ENCODE measurements at places on chromosomes 13 and 19. TPM values are rescaled to one million over a fixed set of nuclear protein-coding genes. Genes with fewer than 3 reads are reported as not detected.

- no peak for DNase-seq
Observed at GRCh38 chr13:25069911-25070310, 26.0 kb upstream of the PABPC3 start.

DNA sequence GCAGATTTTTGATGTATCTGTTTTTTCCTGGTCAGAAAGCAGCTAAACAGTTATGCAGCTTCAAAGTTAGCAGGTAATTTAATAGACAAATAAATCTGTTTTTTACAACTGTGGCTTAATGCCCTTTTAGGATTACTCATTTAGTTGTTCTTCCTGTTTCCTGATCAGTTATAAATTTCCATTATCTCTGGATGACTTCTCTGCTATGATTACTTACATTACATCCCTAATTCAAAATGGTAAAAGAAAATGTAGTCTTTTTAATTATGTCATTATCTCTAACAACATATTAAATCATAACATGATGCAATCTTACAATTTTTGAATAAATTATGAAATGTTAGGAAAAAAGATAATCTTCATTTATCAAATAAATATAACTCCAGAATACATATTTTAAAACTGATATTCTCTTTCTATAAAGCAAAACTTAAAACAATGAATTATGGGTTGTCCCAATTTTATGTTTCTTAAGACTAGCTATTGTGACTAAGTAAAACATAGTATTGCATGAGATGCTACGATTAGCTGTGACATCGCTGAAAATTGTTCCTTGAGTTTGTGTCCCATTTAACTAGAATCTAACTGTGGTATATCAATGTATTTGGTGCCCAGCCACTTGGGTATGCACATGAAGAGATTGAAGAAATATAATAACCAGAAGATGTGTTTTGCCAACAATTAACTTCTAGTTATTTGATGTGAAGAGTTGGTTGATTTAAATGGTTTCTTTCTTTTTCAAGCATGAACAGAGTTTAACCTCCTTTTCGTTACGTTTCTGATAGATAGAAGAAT lies 605.3 kb upstream of the SPRY2 start:
- no peak for DNase-seq

- no peak for DNase-seq
Observed at GRCh38 chr13:21175656-21176214, 617 bp downstream of the SKA3 start.

GRCh38 chr13:29081036-29081435 lies 260.9 kb downstream of the MTUS2 start:
- DNase-seq = peak; percentile 3

- no peak for DNase-seq
Observed at GRCh38 chr19:4018140-4018613, 10.6 kb downstream of the PIAS4 start.

GRCh38 chr13:37067874-37068273 lies 8.4 kb upstream of the SUPT20H start:
- no peak for DNase-seq

GRCh38 chr13:97133554-97133953 lies 88.6 kb upstream of the MBNL2 start:
- no peak for DNase-seq

GRCh38 chr13:21326155-21327031 lies 132.7 kb downstream of the ZDHHC20 start:
- DNase-seq = peak; percentile 46

DNA sequence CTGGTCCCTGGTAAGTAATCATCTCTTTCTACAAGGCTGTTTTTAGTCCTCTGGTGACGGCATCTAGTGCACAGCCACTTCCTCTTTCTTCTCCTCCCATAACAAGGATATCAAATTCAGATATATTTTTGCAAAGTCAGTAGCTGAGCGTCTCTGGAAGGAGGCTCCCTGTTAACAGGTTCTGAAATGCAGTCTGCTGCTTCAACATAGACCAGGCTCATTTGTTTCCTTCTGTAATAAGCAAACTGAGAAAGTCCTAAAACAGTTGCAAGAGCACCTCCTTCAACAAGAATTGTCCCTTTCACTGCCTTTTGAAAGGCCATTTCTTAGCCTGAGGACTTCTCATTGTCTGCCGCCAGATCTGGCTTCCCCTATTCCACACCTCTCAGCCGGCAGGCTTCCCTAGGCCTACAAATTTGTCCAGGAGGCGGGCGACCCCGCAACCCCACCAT lies 7.4 kb upstream of the ZSCAN5A start:
- DNase-seq = no peak

- DNase-seq = no peak
Observed at GRCh38 chr19:56351208-56351607, 36.6 kb upstream of the ZSCAN5A start.

AZU1 gene
- 2.5 TPM for total RNA-seq

LMTK3 gene
- total RNA-seq = 0.92 TPM

CALR gene
- total RNA-seq = 383 TPM

DIAPH3 gene
- total RNA-seq = 6.3 TPM

ATP8A2 gene
- 1.8 TPM for total RNA-seq

MIR17HG gene
- total RNA-seq = 8.6 TPM

TTC9B gene
- not detected for total RNA-seq

NLRP9 gene
- not detected for total RNA-seq

DACT3 gene
- 11.5 TPM for total RNA-seq

HNRNPUL1 gene
- 119 TPM for total RNA-seq

Measured in tongue (tissue), 3 donors.